Dermis microvascular lymphatic vessel endothelial cell (primary cell): ENCODE measurements at places on chromosomes 1 and 21. TPM values are rescaled to one million over a fixed set of nuclear protein-coding genes. Genes with fewer than 3 reads are reported as not detected.

TIE1 gene
- 667 and 1,206 TPM in 2 replicates for total RNA-seq

DENND2C gene
- 4.0 and 6.4 TPM in 2 replicates for total RNA-seq

FAM229A gene
- total RNA-seq, result 0.64 and 1.4 TPM in 2 replicates

HP1BP3 gene
- 150 and 192 TPM in 2 replicates for total RNA-seq

NTNG1 gene
- 0.13 TPM in 2 replicates for total RNA-seq

IVL gene
- not detected in 2 replicates for total RNA-seq
